ENCODE measurements at places on chromosomes 7 and 10.

DNA sequence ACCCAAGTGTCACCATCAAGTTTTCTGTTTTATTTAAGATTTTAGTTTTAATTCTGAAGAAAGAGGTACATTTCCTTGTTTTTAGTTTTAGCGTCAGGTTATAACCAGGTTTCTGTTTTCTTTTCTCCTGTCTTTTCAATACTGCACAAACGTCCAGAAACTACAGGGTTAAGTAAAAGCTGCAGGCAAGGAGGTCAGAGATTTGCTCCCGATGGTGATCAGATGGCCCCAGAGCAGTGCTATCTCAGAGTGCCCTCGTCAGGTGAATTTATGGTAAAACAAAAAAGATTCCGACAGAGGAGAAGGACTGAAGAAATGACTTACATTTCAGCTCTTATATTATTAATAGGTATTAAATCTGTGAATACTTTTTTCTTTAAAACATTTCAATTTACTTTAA lies 128.2 kb downstream of the STRA8 start:
- no peak for DNase-seq

GRCh38 chr7:131795400-131795799 lies 239.0 kb upstream of the PODXL start:
- DNase-seq, result no peak

DNA sequence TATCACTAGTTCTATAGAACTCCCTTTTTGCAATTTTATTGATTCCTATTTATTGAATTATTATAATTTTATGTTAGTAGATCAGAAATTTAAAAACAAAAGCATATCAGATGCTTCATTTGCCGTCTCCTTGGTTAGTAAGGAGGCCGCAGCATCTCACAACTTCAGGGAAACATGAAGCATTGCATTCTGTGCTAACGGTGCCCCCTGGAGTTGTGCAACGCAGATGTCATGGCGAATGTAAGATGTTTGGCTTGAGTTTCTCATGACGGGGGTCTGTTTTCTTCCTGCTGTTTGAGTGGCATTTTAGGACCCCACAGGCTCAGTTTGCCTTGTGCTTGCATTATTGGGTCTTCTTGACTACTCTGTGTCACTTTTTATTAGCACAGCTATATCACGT lies 124.8 kb downstream of the CNNM2 start:
- no peak for DNase-seq

- DNase-seq, result no peak
Observed at GRCh38 chr10:94936721-94937120, 1.7 kb upstream of the CYP2C9 start.

GRCh38 chr7:14013898-14014297 lies 24.4 kb upstream of the ETV1 start:
- DNase-seq, result no peak

DNA sequence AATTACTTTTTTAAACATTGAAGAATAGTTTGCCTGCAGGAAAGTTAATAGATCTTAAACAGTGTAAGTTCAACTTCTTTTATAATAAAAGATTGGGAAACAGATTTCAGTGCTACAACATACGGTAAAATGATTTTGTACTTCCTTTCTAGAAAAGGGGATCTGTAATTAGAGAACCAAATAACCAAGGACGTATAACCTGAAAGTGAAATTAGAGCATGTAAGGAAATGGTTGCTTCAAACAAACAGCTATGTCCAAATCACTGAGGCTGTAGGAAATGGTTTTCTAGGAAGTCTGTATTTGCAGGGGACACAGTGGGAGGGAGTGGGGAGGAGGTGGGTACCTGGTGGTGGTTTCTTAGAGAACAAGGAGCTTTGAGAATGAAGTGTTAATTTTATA lies 57.9 kb upstream of the EXOC6 start:
- DNase-seq, result no peak

DNA sequence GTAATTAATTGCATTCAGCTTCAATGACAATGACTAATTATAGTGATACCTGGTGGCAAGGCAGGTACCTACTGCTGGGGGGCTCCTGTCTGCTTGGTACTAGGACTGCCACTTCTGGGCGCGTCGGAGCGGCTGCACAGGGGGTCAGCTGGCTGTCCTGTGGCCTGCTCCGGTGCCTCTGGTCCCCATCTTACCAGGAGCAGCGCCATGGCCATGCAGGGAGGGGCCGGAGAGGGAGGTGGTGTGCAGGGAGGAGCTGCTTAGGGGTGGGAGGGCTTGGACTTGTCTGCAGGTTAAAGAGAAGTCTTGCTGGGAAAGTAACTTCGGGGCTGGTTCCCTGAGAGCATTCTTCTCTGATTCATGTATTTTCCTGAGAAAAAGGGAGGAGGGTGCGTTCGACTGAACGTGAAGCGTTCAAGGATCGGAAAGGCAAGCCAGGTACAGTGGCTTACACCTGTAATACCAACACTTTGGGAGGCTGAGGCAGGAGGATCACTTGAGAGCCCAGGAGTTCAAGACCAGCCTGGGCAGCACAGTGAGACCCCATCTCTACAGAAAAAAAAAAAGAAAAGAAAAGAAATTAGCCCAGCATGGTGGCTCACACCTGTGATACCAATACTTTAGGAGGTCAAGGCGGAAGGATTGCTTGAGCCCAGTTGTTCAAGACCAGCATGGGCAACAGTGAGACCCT lies 15.4 kb downstream of the CUX1 start:
- DNase-seq, result no peak

DNA sequence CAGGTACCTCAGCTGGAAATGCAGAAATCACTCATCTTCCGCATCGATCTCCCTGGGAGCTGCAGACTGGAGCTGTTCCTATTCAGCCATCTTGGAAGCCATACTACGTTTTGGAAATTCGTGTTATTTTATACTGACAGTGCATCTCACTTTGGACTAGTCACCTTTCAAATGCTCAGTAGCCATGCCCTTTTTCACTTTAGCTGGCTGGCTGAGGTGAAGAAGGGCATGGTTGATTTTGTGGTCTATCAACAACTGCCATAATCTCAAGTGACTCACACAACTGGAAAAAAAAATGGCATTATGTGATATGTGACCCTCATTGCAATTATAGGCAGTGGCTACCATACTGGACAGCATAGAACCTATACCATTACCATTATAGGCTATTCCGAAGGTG lies 100.5 kb downstream of the CCDC71L start:
- no peak for DNase-seq

DNA sequence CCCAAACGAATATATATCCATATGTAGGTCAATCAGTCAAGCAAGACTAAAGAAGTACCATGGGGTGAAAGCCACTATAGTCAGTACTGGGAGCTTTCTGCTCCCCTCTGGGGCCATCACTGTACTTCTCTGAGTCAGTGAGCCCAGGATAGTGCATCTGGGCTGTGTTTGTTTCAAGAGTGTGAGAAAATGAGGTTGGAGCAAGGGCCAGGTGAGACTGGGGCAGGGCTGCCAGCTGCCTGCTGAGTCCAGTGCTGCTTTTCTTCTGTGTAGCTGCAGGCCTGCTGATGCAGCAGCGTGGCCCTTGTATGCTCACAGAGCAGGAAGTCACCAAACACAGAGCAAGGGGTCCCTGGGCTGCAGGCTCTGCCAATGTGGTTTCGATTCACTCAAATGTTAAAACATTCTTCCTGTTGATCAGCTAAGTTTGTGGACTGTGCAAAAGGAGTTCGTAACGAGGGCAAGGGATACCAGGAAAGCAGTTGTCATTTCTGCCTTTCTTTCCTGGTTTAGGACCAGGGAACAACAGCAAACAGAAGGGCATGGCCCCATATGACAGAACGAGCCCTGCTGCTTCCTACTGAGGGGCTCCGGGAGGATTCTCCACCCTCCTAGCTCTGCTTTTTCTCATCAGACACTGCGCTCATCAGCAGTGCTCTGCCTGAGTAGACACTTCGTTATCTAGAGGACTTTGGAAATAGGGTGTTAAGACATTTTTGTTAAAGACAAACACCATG lies 65.4 kb upstream of the TNS3 start:
- DNase-seq, result no peak

GRCh38 chr7:135260930-135261721 lies 27.5 kb downstream of the STRA8 start:
- DNase-seq, result no peak

GRCh38 chr7:109879287-109879828 lies 1211.6 kb upstream of the LRRN3 start:
- DNase-seq, result no peak

Measured in activated T-helper 1 cell treated with Interleukin-2 at 50 U/mL for 16 hours (primary cell).